ENCODE measurements at places on chromosomes 6 and 20. TPM values are rescaled to one million over a fixed set of nuclear protein-coding genes. Genes with fewer than 3 reads are reported as not detected.

Gene PGC
- not detected for total RNA-seq

Gene OR2H1
- not detected for total RNA-seq

Gene BEND3
- total RNA-seq = 3.0 TPM

Gene GSTA3
- not detected for total RNA-seq

Gene ZSCAN26
- total RNA-seq = 12.0 TPM

Gene TRERF1
- total RNA-seq = 0.06 TPM

Gene C20orf204
- total RNA-seq = 2.8 TPM

Gene YTHDF1
- 28.6 TPM for total RNA-seq

Gene UNC93A
- total RNA-seq = not detected

Gene SAMD10
- 1.6 TPM for total RNA-seq

Gene RNF182
- total RNA-seq = 0.65 TPM

Gene DPPA5
- not detected for total RNA-seq

Gene MTFR2
- 3.6 TPM for total RNA-seq

Gene CNKSR3
- 22.3 TPM for total RNA-seq

Gene ACOT13
- 8.9 TPM for total RNA-seq

Gene RPP40
- 10.2 TPM for total RNA-seq

Gene FAM135A
- 17.2 TPM for total RNA-seq

Gene IRAK1BP1
- 3.8 TPM for total RNA-seq

Gene GJE1
- not detected for total RNA-seq

Gene DUSP15
- total RNA-seq = 0.57 TPM

Gene ANKRD66
- total RNA-seq = not detected

Gene SLC22A16
- not detected for total RNA-seq

Gene C20orf96
- 4.2 TPM for total RNA-seq

Gene TEAD3
- total RNA-seq = 0.31 TPM

Gene POPDC3
- 0.49 TPM for total RNA-seq

Gene PRL
- not detected for total RNA-seq

Gene C6orf58
- 0.50 TPM for total RNA-seq

Gene NOTCH4
- total RNA-seq = 57.3 TPM

Gene GPSM3
- total RNA-seq = 3.2 TPM

Gene CLIC5
- 0.06 TPM for total RNA-seq

Gene LY6G6F
- total RNA-seq = not detected

Gene PRR18
- not detected for total RNA-seq

Gene VSTM2L
- under 0.01 TPM for total RNA-seq

Gene BHLHE23
- total RNA-seq = not detected

Gene GGTLC1
- not detected for total RNA-seq

Gene FOXA2
- not detected for total RNA-seq

Gene ANKEF1
- 2.3 TPM for total RNA-seq

Gene CALHM6
- total RNA-seq = 1.3 TPM

Gene HCRTR2
- not detected for total RNA-seq

Gene CCN6
- not detected for total RNA-seq

Gene BTN3A1
- total RNA-seq = 11.8 TPM

Gene TMC2
- not detected for total RNA-seq

Gene KCNK15
- not detected for total RNA-seq

Gene KIF13A
- total RNA-seq = 56.0 TPM

Gene TSHZ2
- 0.65 TPM for total RNA-seq

Gene TTI1
- total RNA-seq = 12.3 TPM

Gene NHLRC1
- total RNA-seq = 1.2 TPM

Gene SLC32A1
- total RNA-seq = not detected

Gene TBXT
- total RNA-seq = not detected

Gene CFB
- 0.97 TPM for total RNA-seq

Gene TBP
- total RNA-seq = 6.6 TPM

Gene DSP
- 59.2 TPM for total RNA-seq

Gene KCNK5
- total RNA-seq = not detected

Gene SCRT2
- total RNA-seq = not detected
